ENCODE measurements at places on chromosomes 16 and 17.

- no peak for DNase-seq
Observed at GRCh38 chr17:17398943-17399926, 77.6 kb upstream of the MED9 start.

- DNase-seq, result no peak
Observed at GRCh38 chr17:43026595-43026994, 1.6 kb downstream of the RND2 start.

- no peak for DNase-seq
Observed at GRCh38 chr16:87560428-87561199, 41.7 kb upstream of the JPH3 start.

- no peak for DNase-seq
Observed at GRCh38 chr16:86052115-86052670, 153.2 kb downstream of the IRF8 start.

GRCh38 chr16:52563767-52564611, 17.0 kb upstream of the TOX3 start:
- DNase-seq, result no peak

DNA sequence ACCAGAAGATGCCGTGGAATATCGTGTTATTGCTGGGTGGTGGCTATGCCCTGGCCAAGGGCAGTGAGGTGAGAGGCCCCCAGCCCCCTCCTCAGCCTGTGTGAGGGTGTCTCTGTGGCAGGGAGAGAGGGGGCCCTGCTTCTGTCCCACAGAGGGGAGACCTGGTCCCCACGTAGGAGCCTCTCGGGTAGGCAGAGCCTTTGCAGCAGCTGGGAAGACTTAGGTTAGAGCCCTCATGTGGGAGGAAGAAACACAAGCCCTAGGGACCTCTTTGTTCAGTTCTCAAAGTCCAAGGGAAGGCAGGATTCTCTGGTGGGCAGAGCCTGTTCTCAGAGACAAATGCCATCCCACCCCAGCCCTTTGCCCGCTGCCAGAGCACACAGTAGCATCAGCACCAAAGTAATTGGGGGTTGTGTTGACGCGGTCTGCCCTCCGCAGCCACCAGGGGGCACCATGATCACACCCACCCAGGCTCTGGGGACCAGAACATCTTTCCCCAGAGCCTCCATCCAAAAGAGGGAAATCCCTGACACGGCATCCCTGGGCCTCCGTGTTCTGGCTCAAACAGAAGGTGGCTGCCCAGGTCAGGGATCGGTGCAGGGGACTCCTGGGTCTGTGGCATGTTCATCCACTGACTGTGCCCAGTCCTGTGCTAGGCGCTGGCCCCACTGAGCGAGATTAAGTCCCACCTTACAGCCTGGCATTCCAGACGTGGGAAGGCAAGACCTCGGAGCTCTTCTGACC, 11.5 kb upstream of the FOXN1 start:
- DNase-seq, result peak; percentile 71

- DNase-seq, result no peak
Observed at GRCh38 chr16:81624760-81625543, 154.1 kb upstream of the PLCG2 start.

DNA sequence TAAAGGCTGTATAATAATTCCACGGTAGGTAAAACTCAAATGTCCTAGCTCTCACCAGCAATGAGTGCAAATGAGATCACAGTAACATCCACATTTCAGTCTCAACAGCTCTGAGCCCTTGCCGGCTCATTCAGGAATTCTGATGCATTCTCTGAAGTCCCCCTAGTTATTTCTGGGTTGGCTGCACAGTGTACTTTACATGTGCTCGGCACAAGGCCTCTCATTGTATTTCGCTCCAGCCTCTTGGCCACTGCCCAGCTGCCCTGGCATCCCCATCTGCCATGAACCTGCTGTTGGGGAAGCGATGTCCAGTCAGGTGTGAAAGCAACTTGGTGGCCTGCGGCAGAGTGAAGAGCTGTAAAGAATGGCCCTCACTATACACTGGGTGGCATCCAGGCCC, 14.3 kb downstream of the PRCD start:
- DNase-seq, result no peak

DNA sequence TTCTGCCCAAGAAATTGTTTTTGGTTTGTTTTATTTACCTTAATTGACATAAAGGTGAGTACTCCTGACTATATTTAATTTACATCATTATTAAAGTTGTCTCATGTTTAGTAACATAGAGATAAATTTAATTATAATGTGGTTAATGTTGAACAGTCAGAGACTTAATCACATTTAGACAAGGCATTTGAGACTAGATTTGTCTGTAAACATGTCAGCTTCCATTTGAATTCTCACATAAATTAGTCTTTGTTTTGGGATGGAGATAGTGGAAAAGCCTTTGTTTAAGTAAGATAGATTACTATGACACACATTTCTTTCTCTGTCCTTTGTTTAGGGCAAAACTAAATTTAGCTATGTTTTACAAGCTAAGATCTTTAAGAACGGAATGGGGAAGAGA, 18.5 kb upstream of the BCAS3 start:
- DNase-seq, result no peak

- no peak for DNase-seq
Observed at GRCh38 chr17:74446551-74447500, 14.9 kb downstream of the GPRC5C start.

GRCh38 chr17:74078363-74078941, 125.0 kb upstream of the RPL38 start:
- no peak for DNase-seq

DNA sequence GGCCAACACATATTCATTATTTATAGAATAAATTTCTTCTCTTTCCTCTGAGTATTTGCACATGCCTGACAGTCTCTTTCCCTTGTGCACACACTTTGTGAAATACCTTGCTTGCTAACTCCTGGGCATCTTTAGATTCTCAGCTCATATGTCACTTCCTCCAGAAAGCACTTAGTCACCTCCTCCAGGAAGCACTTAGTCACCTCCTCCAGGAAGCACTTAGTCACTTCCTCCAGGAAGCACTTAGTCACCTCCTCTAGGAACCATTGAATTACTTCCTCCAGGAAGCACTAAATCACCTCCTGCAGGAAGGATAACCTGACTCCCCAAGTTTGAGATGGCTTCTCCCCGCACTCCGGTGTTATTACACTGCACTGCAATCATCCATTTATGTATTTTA, 462.5 kb upstream of the EEF2KMT start:
- no peak for DNase-seq

DNA sequence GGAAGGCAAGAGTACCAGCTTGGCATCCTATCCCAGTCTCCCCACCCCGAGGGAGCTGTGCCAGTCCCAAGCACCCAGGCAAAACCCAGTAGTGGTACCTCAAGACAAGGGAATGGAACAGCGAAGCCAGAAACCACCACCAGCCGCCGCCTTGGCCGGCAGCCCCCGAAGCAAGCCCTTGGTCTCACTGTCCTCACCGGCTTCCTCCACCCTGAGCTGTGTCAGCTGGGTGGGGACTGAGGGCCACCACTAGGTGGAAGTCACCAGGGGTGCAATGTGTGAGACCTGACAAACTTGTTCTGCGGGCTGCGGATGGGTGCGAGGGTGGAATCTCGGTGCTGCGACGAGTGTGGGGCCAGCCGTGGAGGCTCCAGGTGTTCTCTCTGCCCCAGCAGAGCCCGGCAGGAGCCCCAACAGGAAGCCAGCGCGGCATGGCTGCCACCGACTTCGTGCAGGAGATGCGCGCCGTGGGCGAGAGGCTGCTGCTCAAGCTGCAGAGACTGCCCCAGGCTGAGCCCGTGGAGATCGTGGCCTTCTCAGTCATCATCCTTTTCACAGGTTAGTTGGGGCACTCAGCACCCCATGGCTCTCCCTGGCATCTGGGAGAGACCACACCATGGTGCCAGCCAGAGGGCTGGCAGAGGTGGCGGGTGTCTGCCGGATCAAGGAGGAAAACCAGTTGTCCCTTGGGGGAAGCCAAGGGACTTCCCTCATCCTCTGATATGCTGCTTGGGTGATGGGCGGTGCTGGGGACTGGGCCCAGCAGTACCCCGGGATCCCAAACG, 6.7 kb downstream of the SMIM5 start:
- no peak for DNase-seq

DNA sequence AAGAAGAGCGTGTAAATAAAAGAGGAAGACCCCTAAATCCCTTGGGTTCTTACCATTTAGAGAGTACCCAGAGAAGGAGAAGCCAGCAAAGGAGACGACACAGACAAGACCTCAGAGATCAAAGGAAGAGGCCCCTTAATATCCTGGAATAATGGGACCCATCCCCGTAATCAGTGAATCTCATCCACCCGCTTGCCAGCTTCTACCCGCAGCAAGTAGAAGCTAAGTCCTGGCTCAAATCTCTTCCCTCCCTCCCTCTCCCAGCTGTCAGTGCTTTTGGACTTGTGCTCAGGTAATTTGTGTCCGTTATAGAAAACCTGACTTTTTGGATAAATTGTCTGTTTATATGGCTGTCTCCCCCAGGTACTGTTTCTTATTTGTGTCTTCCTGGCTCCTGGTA, 1.9 kb downstream of the LYRM1 start:
- no peak for DNase-seq

- no peak for DNase-seq
Observed at GRCh38 chr17:56823848-56824247, 9.9 kb downstream of the C17orf67 start.

DNA sequence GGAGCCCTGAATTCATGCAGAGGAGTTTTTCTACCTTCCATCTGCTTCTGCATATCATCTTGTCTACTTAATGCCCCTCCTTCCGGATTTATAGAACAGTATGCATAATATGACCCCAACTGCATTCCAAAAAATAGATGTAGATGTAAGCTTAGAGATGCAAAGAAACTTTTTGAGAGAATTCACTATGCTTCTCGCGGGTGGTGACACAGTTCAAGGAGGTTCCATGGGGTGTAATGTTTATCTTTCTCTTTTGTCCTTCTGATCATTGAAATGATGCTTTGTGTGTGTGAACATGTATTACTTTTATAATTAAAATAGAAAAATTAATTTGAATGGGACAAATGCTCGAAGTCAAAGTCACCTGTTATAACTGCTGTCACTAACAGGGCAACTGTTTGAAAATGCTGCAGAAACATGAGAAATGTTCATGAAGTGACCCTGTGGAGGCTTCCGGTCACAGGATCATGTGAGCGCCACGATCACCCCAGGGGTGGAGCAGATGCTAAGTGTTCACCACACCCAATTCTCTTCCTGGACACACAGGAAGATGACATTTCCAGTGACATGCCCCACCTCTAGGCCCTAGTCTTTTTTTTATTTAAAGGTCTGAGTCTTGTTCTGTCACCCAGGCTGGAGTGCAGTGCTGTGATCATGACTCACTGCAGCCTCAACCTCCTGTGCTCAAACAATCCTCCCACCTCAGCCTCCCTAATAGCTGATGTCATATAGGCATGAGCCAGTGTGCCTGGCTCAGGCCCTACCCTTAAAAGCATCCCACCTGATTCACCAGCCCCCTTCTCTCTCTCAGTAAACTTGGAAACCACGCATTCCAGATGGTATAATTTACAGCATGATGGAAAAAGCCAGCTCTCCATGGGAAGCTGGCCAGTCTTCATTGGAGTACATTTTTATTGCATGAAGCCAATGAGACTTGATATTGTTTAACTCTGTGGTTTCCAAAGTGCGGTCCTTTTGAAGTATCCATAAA, 21.0 kb upstream of the AGRP start:
- DNase-seq, result peak; percentile 68

DNA sequence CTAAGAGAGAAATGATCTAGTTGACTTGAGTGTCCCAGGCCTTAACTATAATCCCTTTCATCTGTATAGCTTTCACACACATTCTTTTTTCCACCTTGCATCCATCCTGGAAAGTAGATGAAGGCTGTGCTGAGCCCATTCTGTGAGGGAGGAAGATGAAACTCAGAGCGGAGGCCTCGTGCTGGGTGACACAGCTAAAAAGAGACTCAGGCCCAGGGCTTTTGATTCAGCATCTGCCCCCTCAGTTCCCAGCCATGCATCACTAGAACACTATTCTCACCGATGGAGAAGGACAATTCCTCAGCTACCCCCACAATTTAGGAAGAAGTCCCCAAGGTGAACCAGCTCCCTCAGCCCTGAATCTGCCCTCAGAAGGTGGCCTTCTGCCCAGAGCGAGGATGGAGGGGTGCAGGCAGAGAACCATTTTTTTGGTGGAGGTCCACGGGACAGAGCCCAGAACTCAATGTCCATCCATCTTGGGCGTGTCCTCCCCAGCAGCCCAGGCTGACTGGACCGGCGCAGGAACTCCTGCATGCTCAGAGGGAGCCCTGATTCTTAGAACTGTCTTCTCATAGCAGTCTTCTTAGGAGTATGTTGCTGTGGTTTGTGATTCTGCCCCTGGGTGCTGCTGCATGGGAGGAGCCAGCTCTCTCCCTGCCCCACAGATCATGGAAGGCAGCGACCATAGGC, 5.8 kb upstream of the MYCBPAP start:
- DNase-seq, result no peak

DNA sequence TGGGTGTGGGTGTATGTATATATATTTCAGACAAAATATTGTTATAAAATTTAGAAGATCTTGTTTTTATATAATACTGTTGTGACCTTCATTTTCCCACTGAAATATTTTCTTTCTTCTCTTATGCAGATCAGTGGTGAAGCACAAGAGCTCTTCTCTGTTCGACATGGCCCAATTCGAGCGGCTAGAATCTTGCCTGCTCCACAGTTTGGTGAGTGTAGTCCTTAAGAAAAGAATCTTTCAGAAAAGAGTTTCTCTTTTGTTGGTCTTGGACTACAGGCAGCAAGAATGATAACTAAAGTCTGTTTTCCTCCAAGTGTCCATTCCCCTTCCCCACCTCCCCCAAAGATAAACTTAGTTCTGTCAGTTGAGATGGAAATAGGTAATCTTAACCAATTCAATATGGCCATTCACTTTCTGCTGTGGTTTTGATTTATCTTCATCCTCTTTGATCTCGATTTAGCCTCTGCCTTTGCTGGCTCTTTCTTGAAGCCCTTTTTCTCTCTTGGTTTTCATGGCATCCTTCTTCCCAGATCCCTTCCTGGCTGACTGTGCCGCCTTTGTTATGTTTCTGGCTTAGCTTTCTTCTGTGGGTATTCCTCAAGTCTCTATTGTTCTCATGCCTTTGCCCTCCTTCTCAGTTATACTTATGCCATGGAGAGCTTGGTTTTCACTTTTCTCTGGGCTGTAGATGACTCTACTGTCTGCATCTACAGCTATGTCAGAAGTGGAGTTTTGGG, 69.6 kb downstream of the BCAS3 start:
- no peak for DNase-seq

DNA sequence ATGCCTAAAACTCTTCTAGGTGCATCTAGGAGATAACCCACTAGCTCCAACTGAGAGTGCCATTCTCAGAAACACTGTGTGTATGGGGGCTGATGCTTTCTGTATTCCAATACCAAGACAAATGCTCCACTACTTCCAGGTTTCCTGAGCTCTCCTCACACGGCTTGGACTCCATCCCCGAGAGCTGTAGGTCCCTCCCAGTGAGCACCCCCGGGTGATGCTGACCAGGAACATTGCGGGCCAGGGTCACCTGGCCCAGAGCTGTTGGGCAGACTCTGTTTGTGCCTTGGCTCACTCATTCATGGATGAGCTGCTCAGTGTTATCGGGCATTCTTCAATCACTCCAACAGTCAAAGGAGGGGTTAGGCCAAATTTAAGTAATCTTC, 7.0 kb downstream of the CUEDC1 start:
- DNase-seq, result no peak

- no peak for DNase-seq
Observed at GRCh38 chr17:173166-173911, 8.1 kb downstream of the DOC2B start.

- peak; percentile 37 for DNase-seq
Observed at GRCh38 chr17:49557312-49558024, 18.2 kb upstream of the NXPH3 start.

All from CD4-positive, alpha-beta T cell treated with Interleukin-6 at 100 ng/mL for 8 hours (primary cell).